Stimulated activated CD8-positive, alpha-beta memory T cell treated with anti-CD3 and anti-CD28 coated beads, Interleukin-15, amount 100 ng/mL, for 48 hours (primary cell): ENCODE measurements at places on chromosomes 5 and 9.

DNA sequence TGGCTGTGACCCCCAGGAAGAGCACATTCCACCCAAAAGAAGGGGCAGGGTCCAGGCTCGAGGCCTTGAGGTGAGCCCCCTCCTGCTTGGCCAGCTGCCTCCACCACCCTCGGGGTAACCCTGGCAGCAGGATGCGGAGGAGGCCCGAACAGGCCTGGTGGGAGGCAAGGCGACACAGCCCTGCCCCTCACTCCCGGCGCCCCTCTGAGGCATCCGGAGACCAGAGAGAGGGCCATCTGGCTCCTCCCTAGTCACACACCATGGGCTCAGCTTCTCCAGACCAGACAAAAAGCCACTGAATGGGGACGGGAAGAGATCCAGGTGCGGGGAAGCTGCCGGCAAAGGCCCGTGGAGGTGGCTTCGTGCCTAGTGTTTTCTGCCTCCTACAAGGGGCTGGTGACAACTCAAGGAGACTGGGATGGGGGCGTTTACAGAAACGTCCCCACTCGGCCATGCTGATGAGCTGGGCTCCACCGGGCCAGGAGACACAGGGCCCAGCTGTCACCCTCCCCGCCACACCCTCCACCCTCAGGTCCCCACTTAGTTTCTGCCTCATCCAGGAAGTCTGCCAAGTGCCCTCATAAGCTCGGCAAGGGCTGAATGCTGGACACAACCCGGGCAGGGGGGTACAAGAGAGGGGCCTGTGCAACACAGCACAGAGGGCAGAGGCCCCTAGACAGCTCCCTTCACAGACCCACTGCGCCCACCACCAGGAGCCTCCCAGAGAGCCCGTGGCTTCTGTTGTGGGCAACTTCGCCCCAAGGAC, 41.9 kb downstream of the NACC2 start:
- DNase-seq: no peak

- DNase-seq: no peak
Measured at GRCh38 chr5:102701748-102702147, 53.4 kb upstream of the PAM start.

DNA sequence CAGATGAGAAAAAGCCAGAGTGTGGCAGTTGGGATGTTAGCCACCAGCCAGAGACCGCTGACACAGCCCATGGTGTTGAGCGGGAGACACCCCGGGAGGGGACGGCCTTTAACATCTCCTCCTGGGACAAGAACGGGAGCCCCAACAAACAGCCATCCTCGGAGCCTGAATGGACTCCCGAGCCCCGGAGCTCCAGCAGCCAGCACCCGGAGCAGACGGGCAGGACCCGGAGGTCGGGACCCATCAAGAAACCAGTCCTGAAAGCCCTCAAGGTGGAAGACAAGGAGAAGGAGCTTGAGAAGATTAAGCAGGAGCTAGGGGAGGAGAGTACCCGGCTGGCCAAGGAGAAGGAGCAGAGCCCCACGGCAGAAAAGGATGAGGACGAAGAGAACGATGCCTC, 28.0 kb upstream of the POMT1 start:
- DNase-seq: no peak

GRCh38 chr5:177490311-177490991, 7.0 kb downstream of the PDLIM7 start:
- no peak for DNase-seq

DNA sequence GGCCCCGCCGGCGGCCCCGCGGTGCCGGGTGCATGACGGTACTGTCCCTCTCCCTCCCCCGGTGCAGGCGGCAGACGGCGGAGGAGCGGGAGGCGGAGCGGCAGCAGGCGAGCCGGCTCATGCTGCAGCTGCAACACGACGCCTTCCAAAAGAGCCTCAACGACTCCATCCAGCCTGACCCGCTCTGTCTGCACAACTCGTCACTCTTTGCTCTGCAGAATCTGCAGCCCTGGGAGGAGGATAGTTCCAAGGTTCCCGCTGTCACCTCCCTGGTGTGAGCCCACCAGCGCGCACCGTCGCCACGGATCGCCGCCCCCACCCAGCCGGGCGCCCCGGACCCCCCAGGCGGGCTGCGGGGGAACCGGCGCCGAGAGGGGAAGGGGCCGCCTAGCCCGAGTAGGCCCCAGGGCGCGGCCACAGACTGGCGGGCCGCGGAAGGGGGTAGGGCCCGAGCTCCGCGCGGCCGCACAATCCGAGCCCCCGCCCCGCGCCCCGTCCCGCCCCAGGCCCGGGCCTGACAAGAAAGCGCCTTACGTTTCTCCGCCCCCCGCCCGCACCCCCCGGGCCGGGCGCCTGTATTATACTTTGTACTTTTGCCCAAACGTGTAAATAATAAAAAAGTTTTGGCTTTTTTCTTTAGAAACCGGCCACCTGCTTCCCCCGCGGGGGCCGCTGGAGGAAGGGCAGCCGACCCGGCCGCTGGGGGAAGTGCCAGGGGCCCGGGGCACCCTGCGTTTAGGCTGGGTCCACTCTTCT, 2.5 kb downstream of the TLX3 start:
- no peak for DNase-seq

GRCh38 chr9:4762886-4763541, 22.0 kb upstream of the AK3 start:
- no peak for DNase-seq

DNA sequence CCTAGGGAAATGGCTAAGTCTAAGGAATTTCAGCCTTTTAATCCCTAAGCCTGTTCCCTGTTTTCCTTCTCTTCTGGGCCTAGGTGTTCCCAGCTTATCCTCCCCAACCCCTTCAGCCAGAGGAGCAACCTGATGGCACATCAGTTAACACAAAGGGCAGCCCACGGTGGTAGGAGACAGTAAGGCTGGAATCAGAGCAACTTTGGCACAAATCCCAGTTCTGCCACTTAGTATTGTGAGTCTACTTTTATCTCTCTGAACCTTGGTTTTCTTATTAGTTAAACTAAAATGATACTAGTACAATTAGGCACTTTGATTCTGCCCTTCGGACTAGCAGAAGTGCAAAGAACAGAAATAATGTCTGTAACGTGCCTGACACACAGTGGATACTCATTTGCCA, 246.8 kb downstream of the SAXO1 start:
- no peak for DNase-seq

GRCh38 chr5:11520241-11520930, 383.9 kb downstream of the CTNND2 start:
- DNase-seq: no peak

GRCh38 chr5:180304431-180305375, 12.8 kb upstream of the MAPK9 start:
- DNase-seq: no peak

- DNase-seq: no peak
Measured at GRCh38 chr5:91159647-91160046, 223.5 kb downstream of the ARRDC3 start.

GRCh38 chr5:158451203-158451992, 592.5 kb upstream of the CLINT1 start:
- no peak for DNase-seq

- no peak for DNase-seq
Measured at GRCh38 chr5:94702729-94703128, 84.3 kb downstream of the SLF1 start.

DNA sequence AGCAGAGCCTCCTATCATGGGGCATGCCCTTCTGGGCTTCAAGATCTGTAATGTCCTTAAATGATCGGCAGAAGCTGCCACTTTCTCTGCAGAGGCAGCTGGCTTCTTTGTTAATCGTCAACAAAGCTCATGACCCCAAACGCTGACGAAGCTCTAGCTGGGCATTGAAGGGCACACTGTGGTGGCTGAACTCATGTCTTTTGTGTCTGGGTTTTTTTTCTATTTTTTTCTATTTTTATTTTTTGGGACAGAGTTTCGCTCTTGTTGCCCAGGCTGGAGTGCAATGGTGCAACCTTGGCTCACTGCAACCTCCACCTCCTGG, 65.2 kb upstream of the ASS1 start:
- DNase-seq: no peak

GRCh38 chr5:64958757-64959391, 190.1 kb downstream of the CWC27 start:
- no peak for DNase-seq

GRCh38 chr5:115737452-115737851, 79.0 kb downstream of the CDO1 start:
- DNase-seq: no peak

DNA sequence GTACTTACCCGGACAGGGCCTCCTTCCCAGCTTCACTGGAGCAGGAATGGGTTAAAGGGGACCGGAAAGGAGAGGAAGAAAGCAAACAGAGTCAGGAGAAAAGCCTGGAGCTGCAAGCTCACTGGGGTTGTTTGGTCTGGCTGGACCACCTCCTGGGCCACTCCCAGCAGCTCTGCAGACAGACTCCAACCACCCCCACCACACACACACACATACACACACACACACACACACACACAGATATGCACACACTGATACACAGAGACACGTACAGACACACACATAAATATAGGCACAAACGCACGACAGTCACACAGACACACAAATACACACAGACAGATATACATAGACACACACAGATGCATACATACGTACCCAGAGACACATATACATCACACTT, 34.9 kb upstream of the SYNPO start:
- no peak for DNase-seq

GRCh38 chr5:95181644-95182043, 103.2 kb downstream of the MCTP1 start:
- no peak for DNase-seq

GRCh38 chr5:20266066-20266465, 278.1 kb upstream of the CDH18 start:
- no peak for DNase-seq

DNA sequence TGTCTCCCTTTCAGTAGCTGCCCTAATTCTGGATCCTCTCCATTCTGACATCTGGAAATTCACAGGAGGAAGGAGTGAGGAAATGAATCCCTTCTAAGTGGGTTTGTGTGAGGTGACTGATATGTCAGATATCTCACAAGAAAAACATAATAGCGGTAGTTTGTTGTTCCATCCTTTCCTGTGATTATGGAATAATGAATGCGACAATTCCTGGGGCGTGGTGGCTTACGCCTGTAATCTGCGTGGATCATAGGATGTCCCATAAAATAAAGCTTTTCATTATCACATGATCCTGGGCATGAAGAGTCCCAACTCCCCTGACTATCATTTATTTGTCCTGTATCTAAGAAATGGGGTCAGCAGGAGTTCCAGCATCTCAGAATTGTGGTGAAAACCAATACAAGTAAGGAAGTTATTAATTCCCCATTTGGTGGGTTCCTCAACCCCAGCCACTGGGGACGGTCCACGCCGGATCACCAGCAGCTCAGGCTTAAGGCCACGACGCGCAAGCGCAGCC, 375 bp upstream of the C5orf24 start:
- no peak for DNase-seq

DNA sequence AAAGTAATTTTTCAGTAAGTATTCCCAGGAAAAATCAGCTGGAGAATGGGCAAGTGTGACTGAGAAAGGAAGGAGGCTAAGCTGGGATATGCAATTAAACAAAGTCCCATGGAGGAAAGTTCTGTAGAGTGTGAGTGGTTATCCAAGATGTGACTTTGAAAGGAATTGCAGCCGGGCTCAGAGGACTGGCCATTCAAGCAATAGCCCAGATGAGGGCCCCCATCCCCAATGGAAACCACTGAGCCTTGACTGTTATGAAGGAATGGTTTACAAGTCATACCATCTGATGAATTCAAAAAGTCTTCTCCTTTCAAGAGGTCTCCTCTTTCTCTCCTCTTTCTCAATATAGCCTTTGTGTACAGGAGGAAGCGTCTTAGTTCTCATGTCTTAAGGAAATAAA, 6.5 kb downstream of the LVRN start:
- DNase-seq: no peak

- DNase-seq: no peak
Measured at GRCh38 chr5:14385019-14385418, 196.6 kb upstream of the OTULINL start.

DNA sequence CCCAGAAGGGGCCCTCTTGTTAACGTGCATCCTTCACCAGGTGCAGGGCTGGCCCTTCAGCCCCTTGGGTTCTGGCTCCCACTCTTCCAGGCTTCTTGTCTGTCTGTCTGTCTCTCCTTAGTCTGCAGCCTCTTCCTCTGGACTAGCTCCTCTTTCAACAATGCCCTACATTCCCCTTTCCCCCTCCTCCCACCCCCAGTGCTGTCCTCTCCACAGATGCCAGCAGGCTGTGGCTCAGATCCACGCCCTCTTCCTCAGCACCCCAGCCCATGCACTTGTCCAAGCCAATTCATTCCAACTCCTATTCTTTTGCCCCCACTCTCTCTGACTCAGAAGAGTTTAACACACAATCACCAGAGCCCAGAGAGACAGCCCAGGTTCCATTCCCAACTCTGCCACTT, 45.2 kb upstream of the ALDH1B1 start:
- DNase-seq: no peak
